ENCODE measurements at places on chromosomes 11 and 22. TPM values are rescaled to one million over a fixed set of nuclear protein-coding genes. Genes with fewer than 3 reads are reported as not detected.

DNA sequence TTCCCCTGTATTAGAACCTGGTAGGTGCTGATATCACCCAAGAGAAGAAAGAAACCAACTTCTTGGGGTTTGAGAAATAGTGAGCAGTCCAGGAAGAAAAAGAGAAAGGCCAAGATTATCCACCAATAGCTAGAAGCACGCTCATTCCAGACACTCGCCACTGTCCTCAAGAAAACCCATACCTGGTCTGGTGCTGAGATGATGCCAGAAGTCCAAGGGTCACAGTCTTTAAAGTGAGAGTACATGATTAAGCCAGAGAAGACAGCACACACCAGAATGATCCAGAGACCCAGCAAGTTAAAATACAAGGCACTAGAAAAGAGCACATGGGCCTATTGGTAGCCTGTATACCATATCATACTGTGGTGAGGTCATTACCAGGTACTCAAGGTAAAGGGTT lies 23.6 kb downstream of the SLC5A12 start:
- no peak for DNase-seq

- peak; percentile 47 for DNase-seq
These were observed at the start of gene CCDC88B for GRCh38 chr11:64339754-64340408. Gene CCDC88B, plus strand, starts transcription at chr11:64340204. Its CDS starts 63 bp downstream, at chr11:64340267.

MS4A6A gene
- 25.6 TPM for polyA plus RNA-seq

DNA sequence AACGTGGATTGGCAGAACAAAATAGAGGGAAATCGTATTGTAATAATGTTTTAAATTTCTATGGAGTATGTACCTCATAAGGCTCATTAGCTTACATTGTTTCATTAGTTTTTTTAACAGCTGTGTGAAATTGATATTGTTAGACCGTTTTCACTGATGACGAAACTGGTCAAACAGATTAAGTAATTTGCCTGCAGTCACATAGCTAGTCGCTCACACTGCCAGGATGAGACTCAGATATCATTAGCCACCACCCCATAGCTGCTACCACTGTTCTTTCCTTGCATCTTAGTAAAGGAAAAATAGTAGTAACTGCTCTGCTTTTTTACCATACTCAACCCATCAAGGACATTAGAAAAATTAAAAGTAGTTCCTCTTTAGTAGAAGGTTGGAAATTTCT lies 64.0 kb downstream of the DKK3 start:
- no peak for DNase-seq

GRCh38 chr11:5339771-5340322 lies 3.5 kb downstream of the OR51B5 start:
- DNase-seq: no peak

CRYBB2 gene
- not detected for polyA plus RNA-seq

TRIM49 gene
- not detected for polyA plus RNA-seq

GRCh38 chr11:113828191-113828590 lies 47.2 kb downstream of the USP28 start:
- no peak for DNase-seq

- DNase-seq: no peak
These were observed 250.7 kb downstream of the FAT3 start for GRCh38 chr11:92475316-92475715.

- no peak for DNase-seq
These were observed 29.6 kb upstream of the UPB1 start for GRCh38 chr22:24465566-24465965.

GRCh38 chr22:37981282-37982011 lies 2.9 kb downstream of the SOX10 start:
- no peak for DNase-seq

DNA sequence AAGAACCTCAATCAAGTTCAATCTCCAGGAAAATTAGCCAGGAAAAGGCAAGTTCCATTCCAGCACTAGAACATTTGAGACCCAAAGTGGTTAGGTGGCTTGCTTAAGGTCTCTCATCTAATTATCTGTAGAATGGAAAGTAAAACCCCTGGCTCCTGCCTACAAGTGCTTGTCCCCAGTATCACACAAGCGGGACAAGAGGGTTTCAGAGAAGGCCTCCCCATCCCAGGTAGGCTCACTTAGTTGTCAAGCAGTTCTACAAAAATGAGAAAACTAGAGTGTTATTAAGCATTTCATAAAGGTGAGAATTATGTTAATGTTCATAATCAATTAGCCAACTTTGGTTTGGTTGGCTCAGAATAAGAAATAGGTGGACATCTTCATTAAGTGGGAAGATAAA lies 5.5 kb downstream of the POU2AF1 start:
- no peak for DNase-seq

- DNase-seq: no peak
These were observed 429.6 kb downstream of the BRD1 start for GRCh38 chr22:49398115-49398514.

GDPD5 gene
- 3.6 TPM for polyA plus RNA-seq

RAB36 gene
- polyA plus RNA-seq: 0.29 TPM

DNA sequence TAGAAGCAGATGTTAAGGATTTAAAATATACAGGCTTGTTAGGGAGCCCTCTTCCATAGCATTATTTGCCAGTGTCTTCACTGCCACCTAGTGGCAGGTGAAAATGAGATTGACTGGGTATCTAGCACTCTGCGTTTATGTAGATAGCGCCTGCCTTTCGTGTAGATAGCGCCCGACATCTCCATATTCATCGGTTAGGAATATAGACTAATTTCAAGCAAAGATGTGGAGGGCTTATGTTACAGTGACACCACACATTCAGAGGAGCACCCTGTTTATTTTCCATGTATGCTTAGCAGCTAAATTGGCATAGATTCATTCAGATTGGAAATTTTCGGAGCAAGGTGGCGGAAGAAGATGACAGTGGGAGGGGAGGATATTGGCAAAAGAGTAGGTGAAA lies 72.0 kb downstream of the SLC5A12 start:
- no peak for DNase-seq

GRCh38 chr11:45110562-45110961 lies 35.9 kb upstream of the PRDM11 start:
- no peak for DNase-seq

DNA sequence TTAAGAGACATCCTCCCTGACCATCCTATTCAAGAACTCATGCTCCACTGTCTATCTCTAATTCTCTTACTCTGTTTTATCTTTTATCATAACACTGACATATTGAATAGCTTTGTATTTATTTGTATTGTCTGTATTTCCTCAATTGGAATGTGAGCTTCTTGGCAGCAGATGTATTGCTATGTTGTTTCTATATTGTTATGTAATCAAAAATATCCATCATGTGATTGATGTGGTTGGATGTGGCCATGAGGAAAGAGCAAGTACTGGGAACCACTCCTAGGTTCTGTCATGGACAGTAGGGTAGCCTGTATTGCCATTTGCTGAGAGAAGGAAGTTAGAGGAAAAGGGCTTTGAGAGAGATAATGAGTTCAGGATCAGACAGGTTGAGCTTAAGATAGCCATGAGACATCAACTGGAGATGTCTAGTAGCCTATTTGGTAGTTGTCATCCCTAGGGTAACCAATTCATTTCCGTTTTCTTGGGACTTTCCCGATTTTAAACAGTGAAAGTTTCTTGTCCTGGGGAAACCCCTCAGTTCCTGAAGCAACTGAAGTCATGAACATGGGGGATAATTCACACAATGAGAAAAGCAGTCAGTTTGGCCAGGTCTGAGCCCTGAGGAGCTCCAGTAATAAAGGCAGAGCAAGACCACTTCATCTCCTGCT lies 404.5 kb downstream of the INSC start:
- DNase-seq: no peak

- no peak for DNase-seq
These were observed 111.2 kb downstream of the CD44 start for GRCh38 chr11:35250192-35250591.

DNA sequence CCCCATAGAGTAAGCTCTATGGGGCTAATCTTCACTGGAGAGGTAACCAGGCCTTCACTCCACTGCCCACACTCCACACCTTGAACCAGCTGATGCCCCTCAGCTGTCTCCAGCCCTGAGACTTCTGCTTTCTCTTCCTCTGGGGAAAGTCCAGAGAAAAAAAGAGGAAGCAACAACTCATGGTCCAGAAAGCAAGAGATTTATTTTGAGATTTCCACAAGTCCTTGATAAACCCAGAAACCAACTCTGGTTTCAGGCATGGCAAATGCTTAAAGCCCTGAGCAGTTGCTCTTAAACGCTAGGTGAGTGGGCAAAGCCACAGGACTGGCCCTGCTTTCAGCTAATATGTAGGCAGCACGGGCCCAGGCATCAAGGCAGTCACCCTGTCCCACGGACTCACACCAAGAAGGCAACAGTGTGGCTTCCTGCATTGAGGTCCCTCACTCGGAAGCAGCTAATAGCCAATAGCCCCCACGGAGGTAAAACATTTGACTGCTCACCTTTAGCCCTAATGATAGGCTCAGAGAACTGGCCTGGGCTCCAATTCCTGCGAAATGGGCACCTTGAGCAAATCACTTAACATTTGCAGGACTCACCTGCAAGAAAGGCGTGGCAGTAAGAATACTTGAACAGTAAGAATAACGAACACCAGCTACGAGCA lies 4.3 kb downstream of the CYB561A3 start:
- DNase-seq: no peak

TMPRSS4 gene
- polyA plus RNA-seq: not detected

DNA sequence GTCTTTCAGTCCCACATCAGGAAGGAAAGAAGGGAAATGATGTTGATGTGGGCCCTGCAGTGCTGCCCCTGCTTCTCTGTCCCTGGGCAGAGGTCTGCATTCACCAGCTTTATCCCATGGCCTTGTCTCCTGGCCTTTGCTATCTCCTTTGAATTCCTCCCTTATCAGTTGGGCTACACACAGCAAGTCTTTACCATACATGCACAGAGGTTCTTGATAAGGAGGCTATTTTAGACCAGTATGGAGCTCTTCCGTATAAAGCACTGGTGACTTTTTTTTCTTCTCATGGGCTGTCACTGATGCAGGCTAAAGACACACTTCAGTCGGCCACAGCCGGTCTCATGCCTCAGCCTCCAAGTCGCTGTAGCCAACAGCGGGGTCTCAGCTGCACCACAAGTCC lies 20.2 kb downstream of the MYO18B start:
- DNase-seq: no peak

DNA sequence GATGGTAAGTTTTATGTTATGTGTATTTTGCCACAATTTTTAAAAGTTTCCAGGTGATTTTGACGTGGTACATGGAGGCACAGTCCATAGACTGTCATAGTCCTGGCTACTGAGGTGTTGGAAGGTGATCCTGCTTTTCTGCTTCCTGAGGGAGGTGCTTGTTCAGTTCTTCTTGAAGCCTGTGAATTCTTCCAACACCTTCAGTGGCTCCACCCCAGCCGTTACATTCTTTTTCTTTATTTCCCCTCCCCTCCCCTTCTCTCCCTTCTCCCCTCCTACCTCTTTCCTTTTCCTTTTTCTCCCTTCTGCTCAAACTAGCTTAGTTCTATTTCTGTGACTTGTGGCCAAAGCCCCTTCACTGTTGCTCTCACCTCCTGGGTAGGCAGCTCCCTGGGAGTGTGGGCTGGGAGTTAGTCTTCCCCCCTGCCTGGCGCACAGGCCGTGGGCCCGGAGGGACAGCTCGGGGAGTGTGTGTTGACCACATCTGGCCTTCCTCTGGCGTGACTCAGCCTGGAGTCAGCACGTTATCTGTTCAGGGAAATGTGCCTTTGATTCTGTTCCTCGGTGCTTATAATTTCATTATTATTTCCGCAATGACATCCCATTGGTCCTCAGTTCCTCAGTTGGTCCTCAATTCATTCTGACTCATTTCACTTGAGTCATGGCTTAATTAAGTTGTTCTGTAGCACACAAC lies 566.2 kb downstream of the TBC1D22A start:
- no peak for DNase-seq

DNA sequence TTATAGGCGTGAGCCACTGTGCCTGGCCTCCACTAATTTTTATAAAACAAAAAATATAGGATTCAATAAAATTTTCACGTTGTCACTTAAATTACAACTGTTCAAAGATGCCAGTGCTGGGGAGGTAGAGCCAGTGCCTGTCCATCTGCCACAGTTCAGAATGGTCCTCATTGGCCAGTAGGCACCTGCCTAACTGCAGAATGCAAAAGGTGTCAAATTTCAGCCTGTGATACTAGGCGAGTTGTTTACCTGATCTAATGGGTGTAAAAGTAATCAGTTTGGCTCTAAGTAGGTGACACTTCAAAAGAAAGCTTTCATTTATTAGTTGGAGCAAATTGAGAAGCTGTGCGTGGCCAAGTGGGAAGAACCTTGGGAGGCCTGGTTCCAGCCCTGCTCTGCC lies 2.4 kb downstream of the SMARCB1 start:
- DNase-seq: no peak

GRCh38 chr11:19355601-19356000 lies 114.9 kb upstream of the E2F8 start:
- no peak for DNase-seq

ARHGEF17 gene
- 38.6 TPM for polyA plus RNA-seq
